NCI-H187 treated with DMSO at 0.1 percent for 48 hours (cell line): ENCODE measurements at places on chromosomes 11 and 22.

DNA sequence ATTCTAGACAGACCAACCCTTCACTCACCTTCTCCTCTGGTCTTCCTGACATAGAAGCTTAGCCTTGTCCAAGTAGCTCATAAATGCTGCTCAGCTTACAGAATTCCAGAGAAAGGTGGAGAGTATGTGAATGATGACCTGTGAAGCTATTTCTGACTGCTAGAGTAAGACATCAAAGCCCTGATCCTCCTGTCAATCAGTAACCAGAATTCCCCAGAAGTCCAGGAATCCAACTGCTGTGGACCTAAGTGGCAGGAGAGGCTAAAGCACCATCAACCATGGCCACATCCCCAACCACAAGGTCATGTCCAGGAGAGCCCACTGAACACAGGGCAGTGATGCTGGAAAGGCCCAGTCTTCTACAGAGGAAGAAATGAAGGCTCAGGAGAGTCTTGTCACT is 2.6 kb downstream of the OR51G2 start:
- no peak for DNase-seq

GRCh38 chr11:132208477-132209055 is 838.2 kb downstream of the NTM start:
- no peak for DNase-seq

DNA sequence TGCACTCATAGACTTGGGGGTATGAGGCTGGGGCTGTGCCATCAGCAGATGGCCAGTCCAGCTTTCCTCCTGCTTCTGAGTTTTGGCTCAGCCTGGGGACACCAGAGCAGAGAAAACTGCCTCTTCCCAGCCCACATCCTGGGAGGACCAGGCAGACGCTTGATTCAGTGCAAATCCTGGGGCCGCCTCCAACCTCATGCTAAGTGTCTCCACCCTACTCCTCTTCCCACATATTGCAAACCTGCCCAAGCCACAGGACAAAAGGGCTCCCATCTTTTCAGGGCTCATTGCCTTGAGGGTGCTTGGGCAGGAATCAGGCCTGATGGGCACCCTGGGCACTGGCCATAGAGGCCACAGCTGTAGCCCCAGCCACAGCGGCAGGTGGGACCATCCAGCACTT is 79.7 kb upstream of the SHANK2 start:
- DNase-seq = no peak

DNA sequence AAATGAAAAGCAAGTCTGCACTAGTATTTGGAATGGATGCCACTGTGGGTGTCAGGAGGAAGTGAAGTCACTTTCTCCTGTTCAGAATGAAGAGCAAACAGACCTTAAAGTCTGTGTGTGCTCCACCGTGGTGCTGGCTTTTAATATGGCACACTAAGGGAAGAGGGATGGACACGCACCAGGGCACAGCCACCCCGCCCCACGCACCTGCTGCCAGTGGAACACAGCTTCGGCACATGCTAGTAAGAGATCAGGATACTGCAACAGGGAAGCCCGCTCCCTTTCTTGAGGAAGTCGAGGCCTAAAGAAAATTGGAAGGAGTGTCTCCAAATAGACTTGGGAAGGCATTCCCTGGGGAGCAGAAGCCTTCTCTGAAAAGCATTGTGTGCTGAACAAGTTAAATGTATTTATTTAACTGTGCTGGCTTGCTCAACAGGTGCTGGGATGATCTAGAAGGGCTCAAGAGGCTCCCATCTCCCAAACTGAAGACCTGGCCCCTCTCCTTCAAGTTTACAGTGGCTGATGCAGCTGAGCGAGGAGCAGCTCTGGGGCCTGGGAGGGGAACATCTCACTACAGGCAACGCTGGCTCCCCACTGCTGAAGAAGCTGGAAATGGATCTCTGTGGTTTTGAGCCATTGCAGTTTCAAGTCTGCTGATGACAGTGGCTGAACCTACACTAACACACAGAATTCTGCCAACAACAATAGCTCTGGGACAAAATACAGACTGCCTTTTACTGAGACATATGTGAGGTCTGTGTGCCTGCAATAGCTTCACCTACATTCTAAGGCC is 504.6 kb upstream of the B3GAT1 start:
- DNase-seq = peak; percentile 50

DNA sequence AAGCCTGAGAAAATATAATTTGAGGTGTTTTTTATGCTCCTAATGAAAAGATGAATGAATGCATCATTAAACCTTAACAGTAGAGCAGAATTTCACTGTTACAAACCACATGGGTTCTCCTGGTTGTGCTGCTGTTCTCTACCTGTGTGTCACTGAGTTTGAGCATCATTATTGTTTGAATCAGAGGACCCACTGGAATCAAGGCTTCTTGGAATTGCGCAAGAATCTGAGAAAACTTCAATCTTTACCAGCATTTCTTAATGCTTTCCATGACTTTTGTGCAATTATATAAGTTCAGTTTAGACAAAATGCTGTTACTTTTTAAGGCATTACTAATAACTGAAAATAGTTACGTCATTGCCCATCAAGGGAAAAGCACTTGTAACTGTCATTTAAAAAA is 18.8 kb upstream of the RBX1 start:
- DNase-seq = no peak

DNA sequence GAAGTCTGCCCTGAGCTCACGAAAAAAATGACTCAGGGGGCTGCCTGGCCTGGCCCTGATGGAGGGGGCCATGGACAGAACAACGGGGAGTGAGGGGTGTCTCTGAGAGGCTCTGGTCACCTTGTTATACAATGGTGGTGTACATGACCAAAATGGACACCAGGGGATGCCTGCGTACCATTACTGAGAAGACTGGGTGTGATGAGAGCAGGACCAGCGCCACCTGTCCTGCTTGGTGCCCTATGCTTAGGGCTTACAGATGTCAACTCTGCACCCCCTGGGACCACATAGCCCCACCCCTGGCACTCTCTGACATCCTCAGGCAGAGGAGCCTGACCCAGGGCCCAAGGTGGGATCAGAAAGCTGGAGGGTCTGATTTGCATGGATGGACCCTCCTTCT is 104.8 kb downstream of the ZNF280B start:
- DNase-seq = no peak

DNA sequence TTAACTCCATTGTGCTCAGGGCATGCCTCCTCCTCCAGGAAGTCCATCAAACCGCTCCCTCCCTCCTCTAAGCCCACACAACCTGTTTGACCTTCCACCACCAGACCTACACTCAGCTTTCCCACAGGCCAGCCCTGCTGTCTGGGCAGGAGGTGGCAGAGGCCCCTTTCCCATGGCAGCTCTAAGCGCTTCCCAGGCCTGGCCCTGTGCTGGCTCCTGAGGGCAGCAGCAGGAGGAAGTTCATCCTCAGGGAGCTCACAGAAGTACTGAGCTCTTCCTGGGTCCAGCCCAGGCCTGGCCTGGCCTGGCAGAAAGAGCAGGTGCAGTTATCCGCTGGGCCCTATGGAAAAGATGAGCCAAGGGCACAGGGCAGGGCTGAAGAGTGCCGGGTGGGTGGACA is 31.4 kb downstream of the ARAP1 start:
- DNase-seq = no peak
